ENCODE measurements at places on chromosomes 5 and 9. TPM values are rescaled to one million over a fixed set of nuclear protein-coding genes. Genes with fewer than 3 reads are reported as not detected.

SLC25A2 gene
- 0.56 TPM for total RNA-seq

DNA sequence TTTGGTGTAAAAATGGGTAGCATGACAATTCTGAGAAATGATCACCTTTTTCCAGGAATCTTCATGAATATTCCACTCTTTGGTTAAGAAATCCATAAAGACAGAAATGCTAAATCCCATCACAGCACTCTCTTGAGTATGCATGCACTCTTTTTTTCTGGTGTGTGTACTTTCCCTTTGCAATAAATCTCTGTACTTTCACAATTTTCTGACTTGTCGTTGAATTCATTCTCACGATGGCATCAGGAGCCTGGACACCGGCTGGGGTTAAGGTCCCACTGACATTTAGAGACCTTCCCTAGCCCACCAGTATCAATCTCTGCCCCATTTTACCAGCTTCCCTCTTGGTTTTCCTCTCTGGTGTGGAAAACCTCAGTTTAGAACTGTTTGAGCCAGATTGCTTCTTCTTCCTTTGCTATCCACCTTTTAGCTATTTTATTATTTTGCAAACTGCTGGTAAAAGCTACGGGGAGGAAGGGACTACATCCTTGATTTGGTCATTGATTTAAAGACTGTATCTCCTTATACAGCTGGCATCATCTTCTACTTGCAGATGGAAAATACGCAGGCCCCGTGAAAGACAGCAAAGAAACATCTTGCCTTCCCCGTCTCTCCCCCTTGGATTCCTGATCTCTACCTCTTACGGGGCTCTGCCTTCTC, 59.9 kb upstream of the ZFR start:
- no peak for DNase-seq

- DNase-seq = no peak
Observed at GRCh38 chr5:36250427-36250826, 8.7 kb upstream of the NADK2 start.

DNA sequence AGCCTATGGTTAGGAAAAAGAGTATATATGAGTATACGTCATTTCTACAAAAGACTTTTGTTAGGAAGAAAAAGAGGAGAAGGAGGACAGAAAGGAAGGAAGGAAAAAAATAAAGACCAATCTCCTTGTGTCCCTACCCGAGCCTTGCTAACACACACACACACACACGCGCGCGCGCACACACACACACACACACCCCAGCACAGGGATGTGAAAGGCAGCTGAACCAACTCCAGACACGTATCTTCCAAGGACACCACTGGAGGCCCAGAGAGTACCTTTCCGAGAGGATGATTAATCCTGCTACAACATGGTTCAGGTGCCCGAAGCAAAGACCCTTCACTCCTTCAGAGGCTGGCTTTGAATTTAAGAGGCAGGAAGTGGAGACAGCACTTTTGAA, 56.9 kb upstream of the GALNT10 start:
- DNase-seq = no peak

DNA sequence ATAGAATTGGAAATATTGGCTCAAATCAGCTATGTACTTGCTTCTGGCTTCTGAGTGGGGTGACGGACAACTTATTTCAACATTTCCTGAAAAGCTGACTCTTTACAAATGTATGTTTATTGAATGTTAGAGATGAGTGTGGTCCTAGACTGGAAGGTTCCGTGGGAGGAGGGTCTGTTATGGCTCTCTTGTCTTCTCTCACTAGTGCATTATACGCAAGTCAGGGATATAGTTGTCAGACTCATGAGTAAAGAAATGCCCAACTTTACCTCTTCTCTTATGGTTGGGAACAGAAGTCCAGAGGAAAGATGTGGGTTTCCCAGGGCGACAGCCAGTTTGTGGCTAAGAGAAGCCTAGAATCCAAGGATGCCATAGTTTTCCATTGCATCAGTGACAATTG, 839.3 kb upstream of the WWC1 start:
- no peak for DNase-seq

IFNB1 gene
- 1.2 TPM for total RNA-seq

DNA sequence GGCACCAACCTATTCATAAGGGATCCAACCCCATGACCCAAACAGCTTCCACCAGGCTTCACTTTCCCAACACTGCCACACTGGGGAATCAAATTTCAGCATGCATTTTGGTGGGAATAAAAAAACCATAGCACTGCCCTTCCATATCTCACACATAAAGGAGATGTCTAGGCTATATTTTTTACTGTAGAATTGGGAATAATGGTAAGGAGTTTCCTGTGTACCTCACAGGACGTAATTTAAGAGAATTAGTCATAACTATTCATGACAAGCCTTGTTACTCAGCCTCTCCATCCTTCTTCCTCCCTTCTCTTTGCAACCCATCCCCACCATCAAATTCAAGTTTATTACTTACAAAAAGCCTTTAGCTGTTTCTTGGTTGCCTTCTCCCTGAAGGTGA, 352.1 kb downstream of the MLLT3 start:
- DNase-seq = no peak

- no peak for DNase-seq
Observed at GRCh38 chr5:171801839-171802238, 16.2 kb downstream of the SMIM23 start.

FOXI1 gene
- total RNA-seq = not detected

GRCh38 chr9:17017931-17018491, 116.8 kb upstream of the CNTLN start:
- no peak for DNase-seq

PCDHGA12 gene
- not detected for total RNA-seq

DNA sequence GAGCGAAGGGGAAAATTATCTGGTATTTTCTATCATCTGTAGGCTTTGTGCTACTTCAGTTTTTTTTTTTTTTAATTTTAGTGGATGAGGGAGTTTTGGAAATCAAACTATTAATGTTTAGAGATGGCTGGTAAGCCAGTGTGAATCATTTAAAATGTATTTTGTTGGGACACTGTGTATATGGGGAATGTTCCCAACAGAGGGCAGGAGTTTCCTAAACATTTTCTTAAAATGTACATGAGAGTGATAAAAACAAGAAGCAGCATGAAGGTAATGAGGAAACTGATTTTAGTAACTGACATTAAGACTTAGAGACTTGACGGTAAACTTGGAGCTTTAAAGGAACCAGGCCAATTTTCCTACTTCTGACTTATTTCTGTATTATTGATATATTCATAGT, 68.2 kb upstream of the ITGA2 start:
- DNase-seq = no peak

DNA sequence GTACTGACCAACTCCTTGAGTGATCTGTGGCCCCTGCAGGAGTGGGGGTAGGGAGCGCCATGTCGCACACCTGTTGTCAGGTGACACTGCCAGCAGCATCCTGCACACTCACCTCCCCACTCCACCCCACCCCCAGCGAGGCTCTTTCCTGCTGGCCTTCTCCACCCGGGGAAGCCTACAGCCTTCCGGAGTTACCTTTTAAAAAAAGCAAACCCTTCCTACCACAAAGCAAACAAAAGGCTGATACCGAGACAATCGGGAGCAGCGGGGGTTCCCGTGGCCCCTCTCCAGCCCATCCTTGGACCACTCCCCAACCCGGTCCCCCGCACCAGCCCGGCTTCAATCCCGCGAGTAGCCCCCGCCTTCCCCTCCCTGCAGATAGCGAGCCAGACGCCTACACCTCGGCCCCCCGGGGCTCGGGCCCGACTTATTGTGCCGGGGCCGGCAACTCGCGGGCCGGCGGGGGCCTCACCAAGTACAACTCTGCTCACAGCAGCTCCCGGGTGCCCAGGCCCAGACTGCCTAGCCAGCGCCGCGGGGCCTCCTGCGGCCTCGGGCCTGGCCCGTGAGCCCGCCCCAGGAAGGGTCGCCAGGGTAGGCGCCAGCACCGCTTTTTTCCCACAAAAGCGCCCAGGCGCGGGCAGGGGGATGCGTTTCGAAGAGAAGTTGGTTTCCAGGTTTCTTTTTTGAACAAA, 724 bp downstream of the MACROH2A1 start:
- peak; percentile 77 for DNase-seq

All from activated CD8-positive, alpha-beta memory T cell treated with anti-CD3 and anti-CD28 coated beads, Interleukin-2, amount 10 ng/mL, durations not matched to agents 7 days and 5 days (primary cell).